ENCODE measurements at places on chromosomes 16 and 17.

DNA sequence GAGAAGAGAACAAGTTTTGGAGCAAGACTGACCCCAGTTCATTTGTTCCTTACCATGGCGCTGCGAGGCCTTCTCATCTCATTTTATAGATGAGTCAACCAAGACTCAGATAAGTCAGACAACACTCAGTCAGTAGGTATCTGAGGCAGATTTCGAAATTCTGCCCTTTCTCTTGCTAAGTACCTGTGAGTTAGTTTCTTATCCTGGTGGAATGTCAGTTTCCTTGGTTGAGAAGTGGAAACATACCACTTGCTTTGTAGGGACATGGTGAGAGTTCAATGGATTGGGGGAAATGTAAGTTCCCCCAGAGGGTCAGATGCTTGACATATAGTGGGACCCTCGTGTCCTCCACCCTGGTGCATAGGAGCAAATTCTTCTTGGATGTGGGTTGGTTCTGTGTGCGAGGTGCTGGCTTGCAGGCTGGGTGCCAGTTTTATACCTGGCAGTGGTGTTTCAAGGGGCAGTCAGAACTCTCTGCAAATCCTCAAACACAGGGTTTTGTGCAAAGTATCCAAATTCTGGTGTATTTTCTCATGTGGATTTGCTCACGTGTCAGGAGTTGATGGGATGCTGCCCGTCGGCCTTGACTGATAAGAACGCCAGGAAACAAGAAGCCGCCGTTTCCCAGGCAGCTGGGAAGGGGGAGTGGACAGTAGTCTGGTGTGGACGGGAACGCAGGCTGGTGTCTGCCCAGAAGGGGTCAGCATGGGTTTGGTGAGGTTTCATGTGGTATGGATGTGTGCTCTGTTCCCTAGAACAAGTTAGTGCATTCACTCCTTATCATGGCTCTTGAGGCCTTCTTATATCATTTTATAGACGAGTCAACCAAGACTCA lies 61.1 kb upstream of the CIBAR2 start:
- DNase-seq = no peak

DNA sequence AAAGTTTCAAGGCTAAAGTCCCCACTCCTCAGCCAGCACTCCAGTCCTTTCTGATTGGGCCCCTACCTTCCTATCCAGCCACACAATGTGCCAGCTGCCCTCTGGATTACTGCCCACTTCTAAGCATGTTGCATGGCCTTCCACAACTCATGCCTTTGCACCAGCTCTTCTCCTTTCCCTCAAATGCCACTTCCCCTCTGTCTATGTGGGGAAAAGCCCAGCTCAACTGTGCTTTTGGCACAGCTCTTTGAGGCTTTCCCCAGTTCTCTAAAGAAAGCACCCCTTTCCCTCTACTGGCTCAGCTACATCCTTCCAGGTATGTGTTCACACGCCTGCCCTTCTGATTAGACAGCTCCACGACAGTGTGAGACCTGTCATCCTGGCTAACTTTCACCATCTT lies 18.5 kb downstream of the GTF3C1 start:
- DNase-seq = no peak

- DNase-seq = no peak
These were observed 40.0 kb upstream of the RBFOX3 start for GRCh38 chr17:79650861-79651260.

DNA sequence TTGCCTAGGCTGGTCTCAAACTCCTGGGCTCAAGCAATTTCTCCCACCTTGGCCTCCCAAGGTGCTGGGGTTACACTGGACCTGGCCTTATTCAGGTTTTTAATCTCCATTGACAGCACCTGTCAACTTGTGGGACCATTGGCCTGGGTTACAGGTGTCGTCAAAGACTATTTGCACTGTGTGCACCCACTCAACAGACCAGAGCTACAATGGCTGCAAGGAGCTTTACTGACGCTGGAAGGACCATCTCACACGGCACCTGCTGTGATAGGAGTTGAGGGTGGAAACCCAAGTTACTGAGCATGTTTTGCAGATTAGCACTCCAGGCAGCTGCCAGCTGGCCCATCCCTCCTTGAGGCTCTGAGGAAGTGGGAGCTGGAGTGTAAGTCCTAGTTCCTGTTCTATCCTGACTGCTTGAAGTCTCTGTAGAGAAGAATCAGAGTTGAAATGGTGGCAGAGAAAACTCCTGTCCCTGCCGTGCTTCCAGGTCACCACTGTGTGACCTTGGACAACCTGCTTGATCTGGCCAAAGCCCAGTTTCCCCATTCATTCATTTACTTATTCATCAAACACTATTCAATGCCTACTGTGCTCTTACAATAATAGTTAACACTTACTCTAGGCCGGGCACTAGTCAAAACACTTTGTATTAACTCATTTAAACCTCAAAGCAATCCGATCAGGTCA lies 42.4 kb upstream of the LONP2 start:
- DNase-seq = no peak

DNA sequence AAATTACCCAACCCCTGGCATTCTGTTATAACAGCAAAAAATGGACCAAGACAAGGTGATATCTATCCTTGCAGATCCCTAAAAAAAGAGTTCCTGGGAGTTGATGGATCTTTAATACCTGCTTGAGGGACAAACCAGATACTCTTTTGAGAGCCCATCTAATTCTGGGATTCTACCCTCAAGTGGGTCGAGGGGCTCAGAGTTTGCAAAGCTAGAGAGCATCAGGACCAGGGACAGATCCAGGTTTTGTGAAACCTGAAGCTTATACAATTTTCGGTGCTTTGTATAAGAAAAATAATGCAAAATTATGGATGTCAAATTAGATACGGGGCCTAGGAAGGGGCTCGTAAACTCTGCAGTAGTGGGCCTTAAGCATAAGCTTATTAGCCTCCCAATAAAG lies 130.5 kb upstream of the CRHR1 start:
- no peak for DNase-seq

- peak; percentile 65 for DNase-seq
These were observed 9.4 kb downstream of the C17orf100 start for GRCh38 chr17:6660805-6661463.

DNA sequence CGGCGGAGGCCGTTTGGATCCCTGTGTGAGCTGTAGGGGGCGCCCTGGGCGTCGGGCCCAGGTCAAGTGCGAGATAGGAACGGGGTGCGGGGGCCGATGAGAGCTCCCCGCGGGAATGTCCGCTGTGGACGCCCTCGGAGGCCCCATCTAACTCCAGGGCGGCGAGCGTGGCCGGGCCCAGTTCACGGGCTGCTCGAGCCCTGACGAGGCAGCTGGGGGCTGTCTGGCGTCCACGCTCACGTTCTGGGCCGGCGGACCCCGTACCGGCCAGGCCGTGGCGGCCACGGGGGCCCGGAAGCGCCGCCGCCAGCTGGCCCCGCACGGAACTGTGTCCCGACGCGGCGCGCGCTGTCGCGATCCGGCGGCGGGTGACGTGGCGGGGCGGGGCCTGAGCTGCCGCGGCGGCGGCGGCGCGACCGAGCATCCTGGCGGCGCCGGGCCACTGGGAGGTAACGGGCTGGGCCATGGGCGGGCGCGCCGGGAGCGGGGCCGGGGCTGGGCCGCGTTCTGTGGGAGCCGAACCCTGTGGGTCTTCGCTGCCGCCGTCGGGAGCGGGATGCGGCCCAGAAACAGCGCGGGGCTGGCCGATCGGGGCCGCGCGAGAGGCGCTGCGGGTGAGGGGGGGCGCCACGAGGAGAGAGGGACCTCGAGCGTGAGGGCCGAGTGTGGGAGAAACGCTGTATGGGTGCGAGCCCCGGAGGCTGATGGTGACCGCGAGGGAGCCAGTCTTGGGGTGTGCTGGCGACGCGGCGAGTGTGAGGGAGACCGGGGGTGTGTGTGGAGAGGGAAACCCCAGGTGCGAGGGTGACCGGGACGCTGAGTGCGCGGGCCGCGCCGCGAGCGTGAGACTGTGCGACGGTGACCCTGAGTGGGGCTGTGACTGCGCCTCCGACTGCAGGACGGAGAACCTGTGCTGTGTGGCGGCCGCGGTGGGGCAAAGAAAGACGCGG lies at the start of gene SLC7A6:
SLC7A6 (plus strand) TSS at position 399 of the 950 bp plus-strand sequence. CDS start 10,201 bp downstream, outside the sequence.
- peak; percentile 89 for DNase-seq

DNA sequence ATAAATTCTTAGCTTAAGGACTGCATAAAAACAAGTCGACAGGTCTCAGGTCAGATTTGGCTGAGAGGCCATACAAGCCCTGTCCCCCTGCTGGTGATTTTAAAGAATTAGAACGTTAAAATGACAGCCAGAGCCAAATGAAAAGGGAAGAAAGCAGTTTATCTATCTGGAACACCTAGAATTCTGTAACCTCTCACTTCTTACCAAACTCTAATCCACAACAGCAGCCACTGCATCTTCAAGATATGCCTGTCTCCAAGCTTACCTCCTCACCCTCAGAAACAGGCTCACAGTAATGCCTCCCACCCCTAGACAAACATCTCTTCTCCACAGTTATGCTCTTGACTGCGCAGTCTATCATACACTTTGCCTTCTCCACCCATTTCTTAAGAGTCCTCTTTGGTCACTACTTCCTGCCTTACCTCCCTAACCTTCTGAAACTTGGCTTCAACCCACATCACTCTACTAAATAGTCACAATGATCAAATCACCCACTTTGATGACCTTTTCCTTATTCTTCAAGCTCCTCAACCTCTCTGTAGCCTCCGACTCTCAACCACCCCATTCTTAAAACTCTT lies 14.2 kb downstream of the ANKFY1 start:
- DNase-seq = peak; percentile 23

- DNase-seq = peak; percentile 50
These were observed 5.9 kb downstream of the SLC38A7 start for GRCh38 chr16:58678716-58679115.

DNA sequence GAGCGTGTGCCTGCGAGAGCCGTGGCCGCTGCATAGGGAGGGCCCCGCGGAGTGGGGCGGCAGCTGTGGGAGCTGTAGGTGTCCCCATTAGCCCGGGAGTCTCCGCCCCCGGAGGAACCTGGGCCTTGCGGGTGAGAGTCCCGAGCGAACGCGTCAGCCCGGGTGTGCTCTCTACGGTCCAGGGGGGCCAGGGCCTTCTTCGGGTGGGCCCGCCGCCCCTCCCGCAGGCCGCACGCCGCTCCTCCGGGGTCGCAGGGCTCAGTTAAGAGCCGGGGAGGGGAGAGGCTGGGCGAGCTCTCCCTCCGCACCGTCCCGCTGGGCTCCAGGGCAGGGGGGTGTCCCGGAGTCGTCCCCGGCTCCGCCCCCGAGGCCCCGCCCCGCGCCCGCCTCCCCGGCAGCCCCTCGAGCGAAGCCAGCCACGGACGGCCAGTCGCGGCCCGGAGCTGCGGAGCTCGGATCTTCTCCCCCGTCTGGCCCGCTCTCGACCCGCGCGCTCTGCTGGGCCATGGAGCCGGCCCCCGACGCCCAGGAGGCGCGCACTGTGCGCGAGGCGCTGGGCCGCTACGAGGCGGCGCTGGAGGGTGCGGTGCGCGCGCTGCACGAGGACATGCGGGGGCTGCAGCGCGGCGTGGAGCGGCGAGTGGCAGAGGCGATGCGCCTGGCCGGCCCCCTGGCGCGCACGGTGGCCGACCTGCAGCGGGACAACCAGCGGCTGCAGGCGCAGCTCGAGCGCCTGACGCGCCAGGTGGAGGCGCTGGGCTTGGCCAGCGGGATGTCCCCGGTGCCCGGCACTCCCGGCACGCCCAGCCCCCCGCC lies at the start of gene SMTNL2:
SMTNL2 (plus strand) TSS at position 429 of the 816 bp plus-strand sequence; CDS start at position 506, 77 bp downstream.
- DNase-seq = no peak

DNA sequence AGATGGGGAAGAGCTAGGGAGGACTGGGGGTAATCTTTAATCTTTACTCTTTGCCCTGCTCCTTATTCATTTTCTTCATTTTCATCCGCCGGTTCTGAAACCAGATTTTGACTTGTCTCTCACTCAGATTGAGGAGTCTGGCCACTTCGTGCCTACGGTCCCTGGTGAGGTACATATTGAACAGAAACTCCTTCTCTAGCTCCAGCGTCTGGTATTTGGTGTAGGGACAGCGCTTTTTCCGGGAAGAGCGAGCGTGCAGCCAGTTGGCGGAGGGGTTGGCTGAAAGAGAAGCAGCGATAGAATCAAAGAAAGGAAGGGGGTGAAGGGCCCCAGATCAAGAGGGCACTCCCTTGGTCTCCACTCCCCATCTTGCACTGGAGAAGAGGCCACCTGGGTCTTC lies 3.3 kb downstream of the HOXB9 start:
- no peak for DNase-seq

- no peak for DNase-seq
These were observed 9.0 kb upstream of the NXPH3 start for GRCh38 chr17:49566668-49567071.

All from RPMI8226 (cell line).